GOT3 (cell line): ENCODE measurements at places on chromosomes 1 and 21.
A peak's percentile ranks its signal among the peaks of the same experiment; 100 is the strongest.

DNA sequence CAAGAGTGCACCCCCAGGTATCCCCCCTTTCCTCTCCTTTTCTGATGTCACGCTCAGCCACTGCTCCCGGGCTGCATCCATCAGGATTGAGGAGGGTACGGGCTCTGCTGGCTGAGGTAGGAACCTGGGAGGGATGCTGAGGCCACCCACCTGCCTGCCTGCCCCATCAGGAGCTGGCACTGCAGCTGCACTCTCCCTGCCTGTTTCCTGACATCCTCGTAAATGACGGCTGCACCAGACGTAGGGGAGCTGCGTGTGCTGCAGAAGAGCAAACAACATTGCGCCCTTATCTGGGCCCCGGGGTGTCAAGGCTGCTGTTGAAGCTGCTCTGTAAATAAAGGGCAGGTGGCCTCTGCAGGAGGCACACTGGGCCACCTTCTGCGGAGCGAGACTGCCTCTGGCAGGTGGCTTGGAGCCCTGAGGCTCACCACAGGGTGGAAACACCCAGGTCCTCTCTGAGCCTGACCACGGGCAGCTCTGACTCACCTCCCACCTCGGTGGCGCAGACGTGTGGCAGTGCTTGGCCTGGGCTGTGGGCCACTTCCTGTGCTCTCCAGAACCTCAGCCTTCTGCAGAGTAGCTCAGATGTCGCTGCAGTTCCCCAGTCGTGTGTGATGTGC lies 30.9 kb downstream of the SNAP47 start:
- no peak for DNase-seq

- no peak for DNase-seq
These were observed 114.4 kb upstream of the GADD45A start for GRCh38 chr1:67570486-67571143.

DNA sequence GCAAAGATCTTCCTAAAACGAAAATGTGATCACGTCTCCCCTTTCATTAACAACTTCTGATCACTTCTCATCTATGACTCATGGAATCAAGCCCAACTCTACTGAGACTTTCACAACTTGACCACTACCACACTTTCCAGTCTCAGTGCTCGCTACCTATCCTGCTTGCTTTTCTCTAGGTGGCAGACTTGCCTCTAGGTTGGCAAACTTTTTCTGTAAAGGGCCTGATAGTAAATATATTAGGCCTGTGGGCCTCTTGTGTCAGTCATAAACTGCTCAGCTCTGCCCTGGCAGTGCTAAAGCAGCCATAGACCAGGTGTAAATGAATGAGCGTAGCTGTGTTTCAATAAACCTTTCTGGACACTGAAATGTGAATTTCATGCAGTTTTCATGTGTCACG lies 21.5 kb upstream of the HMGB4 start:
- no peak for DNase-seq

DNA sequence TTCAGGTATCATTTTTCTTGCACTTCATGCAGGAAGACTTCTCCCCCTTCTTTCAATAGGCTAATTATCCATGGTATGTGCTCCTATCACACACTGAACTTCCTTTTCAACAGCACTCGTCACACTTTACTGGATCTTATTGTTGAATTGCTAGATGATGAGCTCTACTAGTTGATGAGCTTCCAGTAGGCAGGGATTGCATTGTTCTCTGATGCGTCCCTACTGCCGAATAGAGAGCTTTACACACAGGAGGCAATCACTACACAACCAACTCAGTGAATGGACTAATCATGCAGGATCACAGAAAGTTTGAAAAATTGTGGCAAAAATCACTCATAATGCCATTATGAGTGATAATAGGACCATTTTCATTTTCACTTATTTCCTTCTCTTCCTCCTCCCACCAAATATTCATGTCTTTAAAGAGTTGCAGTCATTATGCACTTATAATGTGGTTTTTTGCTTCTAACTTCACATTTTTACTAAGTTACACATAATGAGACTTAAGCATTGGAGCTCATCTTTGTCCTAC lies 128.1 kb upstream of the ZNF648 start:
- no peak for DNase-seq

DNA sequence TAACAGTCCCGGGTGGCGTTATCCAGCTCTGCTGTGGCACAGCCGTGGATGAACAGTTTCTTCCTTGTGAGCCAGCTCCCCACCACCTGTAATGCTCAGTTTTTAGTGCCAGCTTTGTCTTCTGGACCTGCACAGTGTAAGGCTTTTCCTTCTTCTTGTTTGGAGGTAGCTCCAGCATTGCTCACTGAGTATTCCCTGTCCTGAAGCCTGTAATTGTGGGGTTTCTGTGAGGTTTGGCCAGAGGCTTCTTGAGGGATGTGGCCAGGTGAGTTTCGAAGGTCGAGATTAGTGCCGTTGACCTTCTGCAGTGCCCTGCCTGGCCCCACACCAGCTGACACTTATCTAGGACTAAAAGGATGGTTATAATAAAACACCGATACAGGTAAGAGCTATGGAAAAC lies 75.0 kb downstream of the PBX1 start:
- DNase-seq: no peak

- no peak for DNase-seq
These were observed 1.7 kb downstream of the ASPM start for GRCh38 chr1:197144570-197145325.

GRCh38 chr1:198701766-198702539 lies 63.1 kb downstream of the PTPRC start:
- DNase-seq: no peak

GRCh38 chr1:19484338-19484797 lies 971 bp downstream of the CAPZB start:
- no peak for DNase-seq

- DNase-seq: no peak
These were observed 3.0 kb upstream of the RGS2 start for GRCh38 chr1:192805832-192806323.

GRCh38 chr1:228487336-228488124 lies at the start of gene RNF187:
Gene RNF187, plus strand, starts transcription at chr1:228487382.
- DNase-seq: peak; percentile 89

DNA sequence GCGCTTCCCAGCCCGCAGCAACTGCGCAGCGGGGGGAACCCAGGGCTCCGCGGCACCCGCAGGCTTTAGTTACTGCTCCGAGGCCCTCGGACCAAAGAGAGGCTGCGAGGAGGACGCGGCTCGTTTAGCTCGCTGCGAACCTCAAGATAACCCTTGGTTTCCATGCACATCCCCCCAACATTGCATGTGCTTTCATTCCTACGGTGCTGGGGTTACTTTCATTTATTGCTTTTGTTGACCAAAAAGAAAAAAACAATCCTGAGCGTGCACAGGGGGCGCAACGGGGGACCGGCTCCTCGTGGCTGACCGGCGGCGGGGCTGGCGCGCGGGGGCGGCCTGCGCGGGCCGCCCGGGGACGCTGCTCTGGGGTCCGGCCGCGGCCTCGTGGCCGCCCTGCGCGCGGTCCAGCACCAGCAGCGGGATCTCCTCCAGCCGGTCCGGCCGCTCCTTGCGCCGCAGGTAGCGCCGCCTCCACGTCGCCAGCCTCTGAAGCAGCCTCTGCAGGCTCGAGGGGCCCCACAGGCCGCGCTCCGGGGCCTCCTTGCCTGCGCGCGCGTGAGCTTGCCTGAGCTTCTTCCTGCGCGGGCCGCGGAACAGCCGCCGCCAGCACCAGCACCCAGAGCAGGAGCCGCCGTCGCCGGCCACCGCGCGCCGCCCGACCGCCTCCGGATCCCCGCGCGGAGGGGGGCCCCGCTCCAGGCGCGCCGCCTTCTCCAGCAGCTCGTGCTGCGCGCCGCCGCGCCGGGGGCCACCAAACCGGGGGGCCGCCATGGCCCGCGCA lies 77.4 kb downstream of the DESI2 start:
- DNase-seq: no peak

GRCh38 chr1:175390081-175390481 lies 197.5 kb upstream of the KIAA0040 start:
- DNase-seq: no peak

DNA sequence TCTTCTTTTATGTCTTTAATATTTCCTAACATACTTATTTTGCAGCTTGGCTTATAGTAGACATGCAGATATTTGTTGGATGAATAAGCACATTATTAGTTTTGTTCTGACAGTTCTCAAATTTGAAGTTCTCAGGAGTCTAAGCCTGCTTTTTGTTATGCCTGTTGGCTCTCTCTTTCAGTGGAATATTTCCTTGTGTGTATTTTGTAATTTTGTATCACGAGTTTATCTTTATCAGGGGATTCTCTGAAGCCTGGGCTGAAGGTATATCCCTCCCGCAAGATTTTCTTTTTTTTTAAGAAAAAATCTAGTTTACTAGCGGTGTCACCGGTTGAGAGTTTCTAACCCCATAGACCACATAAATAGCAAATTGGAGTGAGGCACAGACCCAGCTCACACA lies 105.9 kb downstream of the RGL1 start:
- no peak for DNase-seq
